ENCODE measurements at places on chromosomes 13 and 19.

- no peak for DNase-seq
Measured at GRCh38 chr19:8643860-8644653, 13.6 kb downstream of the NFILZ start.

GRCh38 chr13:103731959-103732358 is 665.7 kb upstream of the SLC10A2 start:
- DNase-seq: no peak

DNA sequence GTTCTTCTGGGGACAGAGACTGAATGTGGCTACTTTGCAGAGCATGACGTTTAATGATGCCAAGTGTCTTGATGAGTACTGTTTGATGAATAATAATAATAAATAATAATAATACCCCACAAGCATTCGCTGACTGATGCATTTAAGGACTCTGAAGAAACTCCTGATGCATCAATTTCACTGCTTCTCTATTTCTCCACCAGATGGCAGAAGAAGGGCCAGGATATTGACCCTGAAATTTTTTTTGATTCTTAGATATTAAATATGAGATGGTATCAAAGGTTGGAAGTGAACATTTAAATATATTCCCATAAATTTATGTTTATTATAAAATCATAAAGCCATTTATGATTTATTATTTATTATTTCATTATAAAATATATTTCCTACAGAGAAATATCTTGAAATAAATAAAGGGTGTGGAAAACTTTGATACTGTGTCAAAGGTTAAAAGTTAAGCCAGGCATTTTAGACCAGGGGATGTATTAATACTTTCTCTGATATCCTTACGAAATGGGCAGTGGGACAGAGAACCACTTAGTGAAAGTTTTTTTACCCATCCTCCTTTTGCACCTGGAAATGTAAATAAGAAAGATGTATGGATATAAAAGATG is 170.9 kb downstream of the LACC1 start:
- no peak for DNase-seq

- no peak for DNase-seq
Measured at GRCh38 chr19:22619371-22619770, 14.8 kb upstream of the ZNF492 start.

DNA sequence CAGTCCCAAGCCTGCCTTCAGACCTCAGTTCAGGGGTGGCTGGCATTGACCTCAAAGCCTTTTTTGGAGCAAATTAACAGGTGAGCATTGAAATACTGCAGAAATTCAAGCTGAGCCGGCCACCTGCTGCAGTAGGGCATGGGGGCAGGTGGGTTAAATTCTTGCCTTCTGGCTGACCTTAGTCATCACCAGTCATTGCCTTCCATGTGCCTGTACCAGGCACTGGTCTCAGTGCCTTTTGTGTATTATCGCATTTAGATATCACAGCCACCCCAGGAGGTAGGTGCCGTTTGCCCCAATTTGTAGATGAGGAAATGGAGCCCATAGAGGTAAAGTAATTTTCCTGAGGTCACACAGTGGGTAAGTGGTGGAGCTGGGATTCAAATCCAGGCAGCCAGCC is 7.2 kb downstream of the PPP1R37 start:
- no peak for DNase-seq

GRCh38 chr19:1466461-1467214 is 12.4 kb downstream of the C19orf25 start:
- DNase-seq: no peak

GRCh38 chr13:106176117-106176516 is 359.3 kb downstream of the EFNB2 start:
- DNase-seq: no peak

DNA sequence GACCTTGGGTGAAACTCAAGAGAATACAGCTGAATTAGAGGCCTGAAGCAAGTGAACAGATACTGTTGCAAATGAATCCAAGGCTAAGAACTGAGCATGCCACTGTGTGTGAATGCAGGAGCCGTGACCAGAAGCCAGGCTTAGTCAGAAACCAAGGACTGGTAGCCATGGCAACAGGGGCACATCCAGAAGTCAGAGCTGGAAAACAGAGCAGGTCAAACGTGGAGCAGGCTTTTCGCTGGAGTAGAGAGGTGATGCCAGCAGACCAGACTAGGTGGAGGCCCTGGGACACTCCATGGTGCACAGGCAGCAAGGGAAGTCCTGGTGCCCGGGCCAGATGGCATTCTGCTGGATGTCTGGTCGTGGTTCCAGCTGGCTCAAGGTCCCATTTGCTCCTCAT is 564.1 kb downstream of the PCDH9 start:
- DNase-seq: no peak

GRCh38 chr19:49217382-49217781 is 59.8 kb downstream of the TRPM4 start:
- no peak for DNase-seq

DNA sequence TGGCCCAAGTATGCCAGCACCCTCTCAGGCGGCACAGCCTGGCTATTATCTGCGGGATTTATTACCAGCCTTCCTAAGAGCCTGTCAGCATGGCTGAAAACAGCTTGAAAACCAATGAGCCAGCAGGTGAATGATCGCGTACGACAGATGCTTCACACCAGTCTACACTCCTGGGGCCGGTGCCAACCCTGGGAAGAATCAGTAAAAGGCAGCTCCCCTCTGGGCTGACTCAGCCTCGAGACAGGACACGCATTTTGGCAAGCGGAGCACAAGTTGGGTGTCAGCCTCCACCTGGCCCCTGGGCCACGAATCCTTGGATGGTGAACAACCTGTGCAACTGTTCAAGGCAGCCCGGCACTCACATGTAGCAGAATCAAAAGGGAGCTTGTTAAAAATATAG is 15.6 kb downstream of the EMP3 start:
- DNase-seq: no peak

DNA sequence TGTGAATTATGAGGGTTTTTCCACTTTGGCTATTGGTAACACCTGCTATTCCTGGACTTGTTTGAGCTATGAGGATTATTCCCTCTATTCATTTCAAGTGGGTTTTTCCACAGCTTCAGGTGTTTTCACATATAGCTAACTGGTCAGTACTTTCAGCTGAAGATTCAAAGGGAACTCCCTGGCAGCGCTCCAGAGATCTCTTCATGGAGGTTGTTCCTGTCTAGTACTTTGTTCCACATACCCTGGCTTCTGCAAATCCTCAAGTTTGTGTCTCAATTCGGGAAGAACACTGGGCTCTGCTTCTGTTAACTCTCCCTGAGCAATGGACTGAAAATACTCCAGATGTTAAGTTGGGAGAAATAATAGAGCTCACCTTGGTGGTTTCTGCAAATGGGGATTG is 5.6 kb upstream of the ZNF607 start:
- no peak for DNase-seq

DNA sequence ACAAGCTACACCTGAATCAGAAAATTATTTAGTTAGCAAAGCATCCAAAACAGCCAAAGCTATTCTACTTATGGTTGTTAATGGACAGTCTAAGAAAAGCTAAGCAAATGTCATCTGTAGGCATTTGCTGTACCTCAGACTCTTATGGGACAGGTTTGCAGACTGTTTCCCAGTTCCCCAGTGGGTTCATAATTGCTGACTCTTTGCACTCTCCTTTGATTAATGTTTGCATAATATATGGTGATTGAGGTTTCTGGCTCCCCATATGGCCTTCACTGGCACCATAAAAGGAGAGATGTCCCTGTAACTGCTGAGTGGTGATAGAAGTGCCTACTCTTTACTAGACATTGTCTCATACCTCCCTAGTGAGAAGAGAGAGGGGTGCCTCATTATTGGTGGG is 142.1 kb downstream of the GPC6 start:
- no peak for DNase-seq

- no peak for DNase-seq
Measured at GRCh38 chr19:35264268-35265125, 4.3 kb upstream of the USF2 start.

GRCh38 chr19:4390567-4391305 is 9.6 kb downstream of the SH3GL1 start:
- DNase-seq: no peak

- no peak for DNase-seq
Measured at GRCh38 chr13:61358599-61358998, 57.0 kb downstream of the PCDH20 start.

- no peak for DNase-seq
Measured at GRCh38 chr19:4987692-4988370, 18.9 kb downstream of the KDM4B start.

DNA sequence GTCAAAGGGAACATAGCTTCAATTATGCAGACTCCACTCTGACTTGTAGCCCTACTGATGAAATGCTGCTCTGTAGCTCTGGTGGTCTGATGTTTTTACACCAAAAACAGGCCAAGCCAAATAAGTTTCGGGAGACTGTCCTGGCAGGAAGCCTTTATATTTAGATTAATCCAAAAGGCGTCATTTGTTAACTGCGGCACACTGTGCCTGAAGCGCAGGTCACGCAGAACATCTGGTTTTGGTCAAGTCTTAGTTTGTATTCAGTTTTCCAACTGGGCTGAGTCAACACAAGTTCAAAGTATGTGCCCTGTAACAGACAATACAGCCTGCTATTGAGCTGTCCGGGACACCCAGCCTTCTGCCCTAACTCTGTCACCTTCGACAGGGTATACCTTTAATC is 154.6 kb upstream of the IPO5 start:
- DNase-seq: no peak

DNA sequence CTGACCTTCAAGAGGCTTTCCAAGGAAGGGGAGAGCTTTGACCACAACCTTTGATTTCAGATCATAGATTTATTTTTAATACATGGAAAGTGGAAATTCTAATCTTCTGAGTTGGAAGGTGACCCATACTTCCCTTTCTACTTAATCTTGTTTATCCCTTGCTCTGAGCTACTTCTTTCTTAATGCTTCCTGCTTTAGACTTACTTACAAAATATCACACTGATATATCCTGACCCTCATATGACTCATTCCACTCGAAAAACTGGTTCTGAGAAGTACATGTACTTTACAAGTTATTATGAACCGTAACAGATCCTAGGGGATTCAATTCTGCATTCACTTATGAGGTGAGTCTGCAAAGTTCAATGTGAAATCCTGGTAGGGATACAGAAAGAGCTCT is 76.2 kb upstream of the IRS2 start:
- DNase-seq: no peak

GRCh38 chr19:2983351-2984214 is 6.2 kb downstream of the TLE6 start:
- DNase-seq: no peak

- no peak for DNase-seq
Measured at GRCh38 chr13:44210525-44210924, 163.1 kb upstream of the SERP2 start.

GRCh38 chr19:8242211-8242821 is 33.1 kb downstream of the CERS4 start:
- no peak for DNase-seq

DNA sequence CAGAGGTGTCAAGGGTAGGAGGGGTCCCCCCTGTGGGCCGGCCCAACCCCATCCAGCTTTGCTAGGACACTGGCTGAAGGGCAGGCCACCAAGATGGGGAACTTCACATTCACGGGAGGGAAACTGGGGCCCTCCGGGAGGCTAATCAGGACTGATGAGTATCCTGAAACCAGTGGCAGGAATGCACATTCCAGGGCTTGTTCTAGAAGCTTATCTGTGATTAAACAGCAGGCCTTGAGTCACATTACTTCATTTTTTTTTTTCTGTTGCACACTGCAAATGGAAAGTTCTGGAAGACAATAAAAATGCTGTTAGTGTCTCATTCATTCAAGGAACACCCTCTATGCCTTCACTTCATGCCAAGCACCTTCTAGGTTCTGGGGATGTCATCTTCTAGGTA is 15.5 kb upstream of the SIGLEC11 start:
- DNase-seq: no peak

DNA sequence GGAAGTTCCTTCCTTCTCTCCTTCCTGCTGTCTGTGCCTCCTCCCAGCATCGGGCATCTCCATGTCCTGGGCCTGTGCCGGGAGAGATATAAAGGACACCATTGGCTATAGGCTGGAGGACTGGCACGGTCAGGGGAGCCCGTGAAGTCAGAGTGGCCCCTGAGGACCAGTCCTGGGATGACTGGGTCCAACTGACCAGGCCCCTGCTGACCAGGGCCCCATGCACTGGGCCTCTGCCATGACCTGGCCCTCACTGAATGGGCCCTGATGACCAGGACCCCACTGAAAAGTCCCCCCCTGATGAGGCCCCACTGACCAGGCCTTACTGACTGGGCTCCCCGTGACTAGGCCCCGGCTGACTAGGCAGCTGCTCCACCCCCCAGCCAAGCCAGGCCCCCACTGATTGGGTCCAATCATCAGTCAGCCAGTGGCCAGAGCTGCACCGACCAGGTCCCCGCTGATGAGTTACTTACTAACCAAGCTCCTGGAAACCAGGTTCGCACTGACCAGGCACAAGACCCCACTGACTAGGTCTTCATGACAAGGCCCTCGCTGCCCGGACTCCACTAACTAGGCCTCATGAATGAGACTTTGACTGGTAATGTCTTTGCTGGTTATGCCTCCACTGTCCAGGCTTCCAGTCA is 20.0 kb upstream of the ZNF14 start:
- no peak for DNase-seq

GRCh38 chr19:8638078-8638619 is 7.7 kb downstream of the NFILZ start:
- DNase-seq: no peak

DNA sequence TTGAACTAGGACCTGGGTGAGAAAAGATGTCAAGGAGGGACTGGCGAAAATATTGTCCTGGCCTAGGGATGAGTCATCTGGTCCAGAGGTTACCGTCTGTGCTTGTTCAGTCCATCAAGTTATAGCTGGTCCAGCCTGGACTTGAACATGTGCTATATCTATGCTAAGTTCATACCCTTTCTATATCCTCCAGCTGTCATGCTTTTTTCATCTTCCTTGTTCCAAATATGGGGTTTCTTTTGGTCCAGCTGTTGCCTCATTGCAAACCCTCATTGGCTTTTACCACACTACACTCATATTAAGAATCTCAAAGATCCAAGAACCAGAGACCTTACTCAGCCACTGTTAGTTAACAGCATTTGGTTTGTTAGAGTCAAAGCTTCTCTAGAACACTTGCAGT is 19.1 kb upstream of the KLF12 start:
- DNase-seq: no peak

GRCh38 chr13:110218581-110219201 is 88.3 kb downstream of the COL4A1 start:
- DNase-seq: no peak

GRCh38 chr19:32022044-32022640 is 323.3 kb upstream of the ZNF507 start:
- DNase-seq: no peak

GRCh38 chr19:1979017-1979416 is 36.5 kb downstream of the BTBD2 start:
- no peak for DNase-seq

GRCh38 chr13:65959305-65959704 is 1270.8 kb downstream of the PCDH9 start:
- DNase-seq: no peak

DNA sequence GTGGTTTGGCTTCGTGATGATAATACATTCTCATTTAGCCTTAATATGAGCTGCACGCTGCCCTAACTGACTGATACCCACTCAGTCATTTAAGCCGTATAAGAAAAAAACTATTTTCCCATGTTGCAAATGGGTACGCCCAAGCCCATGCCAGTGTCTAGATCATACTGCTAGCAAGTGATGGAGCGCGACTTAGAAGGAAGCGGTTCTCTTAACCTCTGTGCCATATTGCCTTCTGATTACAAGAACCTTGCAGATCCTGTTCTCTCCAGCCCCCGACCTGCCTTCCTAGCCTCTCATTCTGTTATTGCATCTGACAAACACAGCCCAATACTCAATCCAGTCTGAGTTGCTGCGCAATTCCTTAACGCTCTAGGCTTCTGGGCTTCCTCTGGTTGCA is 603 bp downstream of the GPALPP1 start:
- DNase-seq: no peak

GRCh38 chr13:72290962-72291681 is 424.1 kb upstream of the DACH1 start:
- DNase-seq: no peak

- no peak for DNase-seq
Measured at GRCh38 chr19:15902254-15902653, 4.4 kb upstream of the CYP4F2 start.

All from cortex of kidney (tissue), 1 donor.